ENCODE measurements at places on chromosomes 11 and 22.

DNA sequence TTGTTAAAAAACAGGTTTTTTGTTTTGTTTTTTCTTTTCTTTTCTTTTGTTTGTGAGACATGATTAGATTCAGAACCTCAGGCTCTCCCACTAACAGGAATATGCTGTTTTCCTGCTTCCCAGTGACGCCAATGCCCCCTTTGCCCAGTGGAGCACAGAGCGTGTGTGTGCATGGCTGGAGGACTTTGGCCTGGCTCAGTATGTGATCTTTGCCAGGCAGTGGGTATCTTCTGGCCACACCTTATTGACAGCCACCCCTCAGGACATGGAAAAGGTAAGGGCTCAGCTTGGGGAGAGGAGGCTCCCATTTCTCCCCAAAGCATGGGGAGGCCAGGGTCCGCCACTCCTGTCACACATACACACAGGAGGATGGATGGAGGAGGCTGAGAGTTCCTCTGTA lies 25.0 kb downstream of the CYB5R2 start:
- DNase-seq, result no peak

DNA sequence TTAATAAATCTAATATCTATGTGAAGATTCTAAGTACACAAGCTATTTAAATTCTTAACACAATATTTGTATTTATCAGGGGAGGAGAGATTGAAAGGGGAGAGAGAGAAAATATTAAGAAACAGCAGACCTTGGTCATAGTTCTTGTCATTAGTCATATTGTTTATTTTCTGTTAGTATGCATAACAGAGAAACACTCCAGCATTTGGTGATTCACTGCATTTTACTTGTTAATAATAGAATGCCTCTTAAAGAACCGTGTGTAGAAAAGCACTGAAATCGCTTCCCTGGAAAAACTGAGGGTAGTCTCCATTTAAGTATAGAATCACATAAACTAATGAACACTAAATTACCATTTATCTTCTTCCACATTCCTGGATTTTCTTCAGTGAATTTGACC lies 122.7 kb upstream of the TRPC6 start:
- no peak for DNase-seq

GRCh38 chr11:15716550-15716949 lies 601.8 kb downstream of the INSC start:
- DNase-seq, result no peak

GRCh38 chr11:64081745-64082442 lies 46.2 kb downstream of the FLRT1 start:
- no peak for DNase-seq

GRCh38 chr11:66720223-66720898 lies 8.7 kb downstream of the SPTBN2 start:
- DNase-seq, result no peak

DNA sequence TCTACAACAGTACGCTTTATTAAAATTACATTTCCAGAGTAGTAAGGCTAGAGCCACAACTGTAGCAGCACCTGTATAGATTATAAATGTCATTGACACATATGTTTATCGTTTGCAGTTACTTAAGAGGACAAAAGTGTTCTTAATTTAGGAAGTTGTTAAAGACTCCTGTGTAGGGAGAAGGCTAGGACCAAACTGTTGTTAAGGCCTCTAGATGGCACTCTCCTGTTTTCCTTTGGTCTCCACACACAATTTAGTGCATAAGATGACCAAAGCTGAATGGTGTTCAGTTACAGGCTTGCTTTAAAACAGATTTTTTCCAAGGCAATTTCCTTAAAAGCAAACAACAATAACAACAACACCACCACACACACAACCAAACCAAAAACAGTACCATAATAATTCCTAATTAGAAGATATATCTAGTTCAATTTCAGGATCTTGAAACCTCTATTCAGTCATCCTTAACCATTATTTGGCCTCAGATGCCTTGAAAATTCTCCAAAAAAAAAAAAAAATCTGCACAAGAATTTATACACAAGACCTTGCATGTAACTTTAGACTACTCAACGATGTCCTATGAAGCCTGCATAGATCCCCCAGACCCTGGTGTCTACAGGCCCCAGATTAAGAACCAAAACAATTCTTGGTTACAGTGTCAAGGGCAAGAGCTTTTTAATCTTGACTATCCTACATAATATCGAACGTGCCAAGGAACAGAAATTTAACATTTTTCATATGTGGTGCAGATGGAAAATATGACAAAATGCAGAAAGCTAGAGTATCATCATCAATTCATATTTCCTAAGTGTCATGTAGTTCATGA lies 42.6 kb upstream of the APOA1 start:
- no peak for DNase-seq

GRCh38 chr11:65793144-65793581 lies 6.3 kb downstream of the OVOL1 start:
- DNase-seq, result no peak

GRCh38 chr11:124301548-124301947 lies 12.2 kb downstream of the OR8D1 start:
- no peak for DNase-seq

DNA sequence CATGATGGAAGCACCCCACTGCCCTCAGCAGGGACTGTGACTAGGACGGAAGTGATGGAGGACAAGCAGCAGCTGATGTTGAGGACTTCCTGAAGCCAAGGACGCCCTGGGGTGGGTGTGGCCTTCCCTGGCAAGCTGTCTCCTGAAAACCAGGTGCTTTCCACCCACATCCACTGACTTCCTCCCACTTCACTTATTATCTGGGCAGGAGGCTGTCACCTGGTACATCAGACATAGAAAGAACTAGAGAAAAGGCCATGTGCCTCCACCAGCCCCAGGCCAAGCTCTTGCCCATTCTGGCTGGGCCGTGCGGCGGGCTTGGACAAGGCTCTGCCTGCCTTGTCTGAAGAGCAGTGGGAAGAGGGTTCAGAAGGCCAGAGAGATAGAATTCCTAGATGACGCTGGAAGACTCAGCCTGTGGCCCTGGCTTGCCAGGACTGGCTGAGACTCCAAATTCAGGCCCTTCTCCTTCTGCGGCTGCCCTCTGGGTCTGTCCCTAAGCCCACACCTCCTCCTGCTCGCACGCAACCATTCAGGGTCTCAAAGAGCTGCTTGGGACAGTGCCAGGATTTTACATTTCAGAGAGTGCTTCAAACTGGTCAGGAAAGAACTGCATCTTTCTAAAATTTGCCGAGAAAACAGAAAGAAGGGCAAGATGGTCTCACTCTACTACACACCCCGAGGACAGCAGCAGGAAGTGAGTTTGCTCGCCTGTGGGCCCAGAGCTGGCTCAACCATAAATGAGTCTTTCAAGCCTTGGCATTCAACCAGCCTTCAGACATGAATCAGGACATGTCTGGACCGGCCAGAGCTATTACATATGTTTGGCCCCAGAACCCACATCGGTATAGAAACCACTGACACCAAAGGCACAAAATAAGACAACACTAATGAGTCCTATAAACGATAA lies 13.3 kb downstream of the ARHGAP1 start:
- no peak for DNase-seq

GRCh38 chr11:79617561-79617960 lies 176.7 kb upstream of the TENM4 start:
- DNase-seq, result no peak

GRCh38 chr11:20207781-20208621 lies 47.7 kb upstream of the DBX1 start:
- no peak for DNase-seq

GRCh38 chr11:2275334-2276279 lies 5.2 kb upstream of the ASCL2 start:
- no peak for DNase-seq

GRCh38 chr11:126355926-126356897 lies 726 bp downstream of the ST3GAL4 start:
- no peak for DNase-seq

- DNase-seq, result no peak
Observed at GRCh38 chr11:41713030-41713429, 253.6 kb upstream of the LRRC4C start.

DNA sequence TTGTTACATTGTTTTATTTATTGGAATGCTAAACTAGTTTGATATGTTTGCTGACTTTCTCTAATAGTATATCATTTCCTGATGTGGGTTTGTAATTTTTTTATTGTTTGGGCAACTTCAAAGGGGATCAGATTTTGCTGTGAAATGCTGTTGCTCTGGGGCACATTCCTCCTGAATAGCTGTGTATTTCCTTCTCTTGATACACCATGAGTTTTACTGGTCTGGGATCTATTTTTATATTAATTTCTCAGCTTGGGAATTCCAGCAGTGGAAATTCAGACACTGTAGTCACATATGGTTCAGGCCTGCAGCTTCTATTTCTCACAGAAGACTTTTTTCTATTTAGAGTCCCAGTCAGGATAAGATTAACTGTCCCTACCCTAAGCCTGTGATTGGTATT lies 58.9 kb downstream of the RPUSD4 start:
- no peak for DNase-seq

DNA sequence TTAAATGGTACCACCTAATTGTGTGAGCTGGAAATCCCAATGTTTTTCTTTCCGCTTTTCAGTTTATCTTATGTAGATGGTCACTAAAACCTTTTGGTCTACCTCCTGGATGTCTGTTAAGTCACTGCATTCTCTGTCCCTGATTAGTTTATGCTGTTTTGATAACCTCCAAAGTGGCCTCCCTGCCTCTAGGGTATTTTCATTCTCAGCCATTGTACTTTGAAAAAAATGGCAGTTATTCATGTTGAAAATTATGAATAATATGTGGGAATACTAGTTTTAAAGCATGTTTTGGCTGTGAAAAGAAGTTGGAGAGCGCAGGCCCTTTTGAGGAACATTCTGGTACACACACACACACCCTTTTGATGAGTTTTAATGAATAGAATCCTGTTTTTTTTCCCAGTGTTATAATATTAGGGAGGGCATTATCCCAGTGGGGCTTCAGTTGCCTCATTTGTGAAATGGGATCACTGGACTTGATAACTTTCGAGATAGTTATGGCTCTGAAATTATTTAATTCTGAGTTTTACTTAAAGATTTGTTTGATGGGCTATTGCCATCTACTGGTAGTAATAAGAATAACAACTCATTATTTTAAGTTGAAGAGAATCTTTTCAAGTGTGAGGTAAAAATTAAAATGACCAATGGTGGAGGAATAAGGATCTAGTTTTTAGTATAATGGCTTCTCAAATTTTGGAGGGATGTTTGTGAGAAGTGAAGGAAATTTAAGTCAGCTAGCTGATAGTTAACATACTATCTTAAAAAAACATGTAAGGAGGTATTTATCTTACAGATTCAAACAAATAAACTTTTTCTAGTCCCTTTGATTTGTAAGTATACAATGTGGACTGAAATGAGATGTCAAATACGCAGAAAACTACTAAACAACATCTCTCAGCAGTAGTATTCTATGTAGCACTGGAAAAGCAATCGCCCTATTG lies 3.9 kb downstream of the FDX1 start:
- no peak for DNase-seq

- no peak for DNase-seq
Observed at GRCh38 chr22:48224332-48224731, 1461.9 kb downstream of the TBC1D22A start.

- no peak for DNase-seq
Observed at GRCh38 chr11:112248201-112248600, 12.5 kb downstream of the PLET1 start.

- DNase-seq, result no peak
Observed at GRCh38 chr11:47274495-47275235, 4.7 kb downstream of the MADD start.

- no peak for DNase-seq
Observed at GRCh38 chr11:45102361-45102809, 44.1 kb upstream of the PRDM11 start.

- DNase-seq, result peak; percentile 26
Observed at GRCh38 chr22:39174498-39175352, 22.2 kb upstream of the CBX7 start.

DNA sequence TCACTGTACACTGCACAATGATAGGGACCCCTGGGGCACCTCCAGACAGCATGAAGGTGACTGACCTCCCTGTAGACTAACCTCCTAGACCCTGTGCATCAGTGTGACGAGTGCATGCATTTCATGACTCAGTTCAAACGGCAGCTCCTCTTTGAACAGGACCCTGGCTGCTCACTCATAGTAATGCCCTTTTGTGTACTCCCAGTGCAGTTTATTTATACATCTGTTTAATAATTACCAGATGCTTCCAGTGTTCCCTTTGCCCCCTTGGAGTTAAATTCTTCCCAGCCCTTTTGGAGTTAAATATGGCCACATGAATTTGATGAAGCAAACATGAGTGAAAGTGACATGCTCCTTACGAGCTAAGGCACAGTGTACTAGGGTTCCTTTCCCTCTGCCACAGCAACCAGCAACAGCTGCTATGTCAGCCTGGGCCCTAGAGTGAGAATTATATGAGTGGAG lies 72.4 kb downstream of the PANX1 start:
- peak; percentile 33 for DNase-seq

- DNase-seq, result no peak
Observed at GRCh38 chr22:39087881-39088684, 9.0 kb upstream of the APOBEC3H start.

DNA sequence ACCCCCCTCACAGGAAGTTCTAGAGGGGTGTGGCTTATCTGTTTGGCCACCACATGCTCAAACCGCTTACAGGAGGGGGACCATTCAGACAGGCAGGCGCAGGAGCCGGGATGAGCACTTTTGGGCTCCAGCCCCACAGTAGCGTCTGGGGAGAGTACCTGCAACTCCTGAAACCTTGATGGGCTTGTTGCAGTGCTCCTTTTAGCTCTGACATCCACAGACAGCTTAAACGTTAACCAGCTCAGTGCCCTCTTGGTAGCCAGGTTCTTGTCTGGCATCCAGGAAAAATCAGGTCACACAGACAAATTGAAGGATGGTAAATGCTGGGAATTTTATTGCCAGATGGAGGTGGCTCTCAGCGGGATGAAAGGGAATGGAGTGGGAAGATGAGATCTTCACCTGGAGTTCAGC lies 326.3 kb downstream of the ETS1 start:
- DNase-seq, result no peak

- DNase-seq, result no peak
Observed at GRCh38 chr11:10511181-10511621, 29.8 kb downstream of the RNF141 start.

GRCh38 chr22:27799015-27799826 lies 2.3 kb downstream of the MN1 start:
- no peak for DNase-seq

- DNase-seq, result no peak
Observed at GRCh38 chr11:72232260-72233055, 7.9 kb downstream of the INPPL1 start.

- no peak for DNase-seq
Observed at GRCh38 chr11:123481640-123482039, 51.6 kb downstream of the GRAMD1B start.

GRCh38 chr22:22842085-22842484 lies 45.5 kb upstream of the IGLL5 start:
- DNase-seq, result no peak

- DNase-seq, result no peak
Observed at GRCh38 chr22:50306753-50307749, at the start of gene PLXNB2. Gene PLXNB2 (minus strand): TSS chr22:50307646. CDS start chr22:50290584, 17,062 bp downstream.

- no peak for DNase-seq
Observed at GRCh38 chr11:79485694-79486093, 44.9 kb upstream of the TENM4 start.

DNA sequence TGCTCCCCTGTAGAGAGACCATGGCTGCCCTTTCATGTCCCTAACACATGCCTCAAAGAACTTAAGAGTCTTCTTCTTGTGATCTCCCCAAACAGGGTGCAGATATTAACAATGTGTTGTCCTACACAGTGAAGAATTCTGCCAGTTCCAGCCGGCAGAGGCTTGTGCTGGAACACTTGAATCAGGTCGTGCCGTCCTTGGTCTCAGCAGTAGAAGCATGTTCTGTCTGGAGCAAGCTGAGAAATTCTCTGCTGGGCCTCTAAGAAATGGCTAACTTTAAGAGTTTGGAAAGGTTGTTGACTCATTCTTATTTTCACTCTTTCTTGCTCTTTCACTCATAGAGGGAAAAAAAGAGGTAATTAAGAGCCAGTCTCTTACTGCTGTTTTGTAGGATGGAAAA lies 71.1 kb upstream of the SLC25A18 start:
- no peak for DNase-seq
